ENCODE measurements at places on chromosomes 3 and 15. TPM values are rescaled to one million over a fixed set of nuclear protein-coding genes. Genes with fewer than 3 reads are reported as not detected.
A peak's percentile ranks its signal among the peaks of the same experiment; 100 is the strongest.

Gene ATP13A5
- not detected for total RNA-seq

Gene TRIM71
- 0.39 TPM for total RNA-seq

Gene CCR3
- not detected for total RNA-seq

Gene P2RY13
- total RNA-seq = not detected

Gene RHOV
- total RNA-seq = 1.6 TPM

Gene COL7A1
- total RNA-seq = 24.8 TPM

Gene SH2D7
- total RNA-seq = not detected

Gene P2RY14
- total RNA-seq = not detected

Gene SELENOK
- total RNA-seq = 20.7 TPM

Gene THAP10
- total RNA-seq = 6.6 TPM

Gene XCR1
- total RNA-seq = not detected

Gene ADGRG7
- total RNA-seq = 2.7 TPM

Gene ERC2
- 1.4 TPM for total RNA-seq

DNA sequence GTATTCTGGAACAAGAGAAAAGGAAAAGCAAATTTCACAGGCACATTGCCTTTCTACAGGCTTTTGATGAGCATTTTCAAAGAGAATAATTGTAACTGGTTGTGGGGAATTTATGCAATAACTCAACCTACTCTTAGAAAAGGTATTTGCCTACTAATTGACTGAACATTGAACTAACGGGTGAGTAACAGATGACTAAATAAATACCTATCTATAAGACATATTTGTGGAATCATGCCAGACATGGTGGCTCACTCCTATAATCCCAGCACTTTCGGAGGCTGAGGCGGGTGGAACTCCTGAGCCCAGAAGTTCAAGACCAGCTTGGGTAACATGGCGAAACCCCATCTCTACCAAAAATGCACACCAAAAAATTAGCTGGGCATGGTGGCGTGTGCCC lies 367.7 kb downstream of the CGGBP1 start:
- peaks cover 8% of the 10 kb centered on the region for H3K4me1 ChIP-seq
- no peaks in the 10 kb centered on the region for H3K27me3 ChIP-seq
- no peak overlapping the region for H3K4me3 ChIP-seq
- no peak for DNase-seq
- H3K36me3 ChIP-seq = no peaks in the 10 kb centered on the region

DNA sequence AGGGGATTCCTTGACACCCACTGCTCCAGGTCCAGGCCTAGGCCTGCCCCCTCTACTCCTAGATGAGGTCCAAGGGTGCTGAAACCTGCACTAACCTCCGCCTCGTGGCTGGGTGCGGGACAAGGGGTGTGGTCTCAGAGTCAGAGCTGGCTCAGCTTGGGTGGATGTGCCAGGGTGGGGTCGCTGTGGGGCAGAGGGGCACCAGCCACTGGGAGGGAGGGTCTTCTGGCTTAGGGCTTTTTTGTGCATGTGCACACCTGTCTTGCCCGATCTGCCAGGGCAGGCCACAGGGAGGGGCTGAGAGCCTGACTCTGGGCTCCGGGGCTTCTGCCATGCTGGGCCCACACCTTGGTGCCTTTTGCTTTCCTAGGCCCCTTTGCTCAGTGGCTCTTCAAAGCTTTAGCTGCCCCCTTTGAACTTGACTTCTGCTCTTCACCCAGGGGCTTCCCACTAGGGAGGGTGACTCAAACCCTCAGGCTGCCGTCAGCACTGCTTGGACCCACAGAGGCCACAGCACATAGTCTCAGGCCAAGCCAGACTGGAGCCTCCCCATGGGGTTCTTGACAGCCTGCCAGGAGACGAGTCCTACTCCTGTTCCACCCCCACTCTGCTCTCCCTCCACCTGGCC lies 73.0 kb downstream of the KLF13 start:
- H3K4me3 ChIP-seq = no peak overlapping the region
- DNase-seq = no peak
- no peaks in the 10 kb centered on the region for H3K36me3 ChIP-seq
- no peaks in the 10 kb centered on the region for H3K27me3 ChIP-seq
- H3K27ac ChIP-seq = no peak overlapping the region
- H3K4me1 ChIP-seq = no peaks in the 10 kb centered on the region

GRCh38 chr3:18434711-18435110 lies 9.6 kb upstream of the SATB1 start:
- no peaks in the 10 kb centered on the region for H3K36me3 ChIP-seq
- no peak for DNase-seq
- peaks cover 76% of the 10 kb centered on the region for H3K27me3 ChIP-seq

GRCh38 chr3:45817831-45818522 lies 21.6 kb upstream of the SLC6A20 start:
- no peaks in the 10 kb centered on the region for H3K36me3 ChIP-seq
- H3K4me1 ChIP-seq = no peaks in the 10 kb centered on the region
- no peak overlapping the region for H3K27ac ChIP-seq
- DNase-seq = no peak
- H3K4me3 ChIP-seq = no peak overlapping the region
- H3K27me3 ChIP-seq = no peaks in the 10 kb centered on the region

GRCh38 chr15:41827880-41828806 lies at the start of gene JMJD7:
JMJD7 (plus strand) TSS chr15:41828092; CDS start chr15:41828125, 33 bp downstream.
- H3K27ac ChIP-seq = peak within 1 kb of the TSS; percentile 83
- peak within 1 kb of the TSS; percentile 88 for H3K4me3 ChIP-seq
- no peaks in the 10 kb centered on the region for H3K27me3 ChIP-seq

DNA sequence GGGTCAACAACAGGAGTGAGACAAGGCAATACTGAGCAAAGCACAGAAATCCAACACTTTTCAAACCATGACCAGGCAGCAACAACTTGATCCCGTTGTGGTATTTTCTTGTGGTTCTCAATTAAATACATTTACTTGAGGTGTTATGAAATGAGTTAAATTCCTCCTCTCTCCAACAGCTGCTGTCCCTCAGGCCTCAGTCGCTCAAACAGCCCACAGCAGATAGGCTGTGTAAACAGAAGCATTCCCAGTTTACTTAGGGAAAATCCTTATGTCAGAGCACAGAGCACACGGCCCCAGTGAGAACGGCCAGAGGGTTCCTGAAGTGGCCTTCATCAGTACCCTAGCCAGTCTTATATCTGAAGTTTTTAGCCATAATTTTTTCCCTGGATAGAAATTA lies 359.9 kb downstream of the AGBL1 start:
- no peaks in the 10 kb centered on the region for H3K27me3 ChIP-seq
- no peaks in the 10 kb centered on the region for H3K36me3 ChIP-seq
- no peak overlapping the region for H3K27ac ChIP-seq
- no peak for DNase-seq
- H3K4me3 ChIP-seq = no peak overlapping the region

DNA sequence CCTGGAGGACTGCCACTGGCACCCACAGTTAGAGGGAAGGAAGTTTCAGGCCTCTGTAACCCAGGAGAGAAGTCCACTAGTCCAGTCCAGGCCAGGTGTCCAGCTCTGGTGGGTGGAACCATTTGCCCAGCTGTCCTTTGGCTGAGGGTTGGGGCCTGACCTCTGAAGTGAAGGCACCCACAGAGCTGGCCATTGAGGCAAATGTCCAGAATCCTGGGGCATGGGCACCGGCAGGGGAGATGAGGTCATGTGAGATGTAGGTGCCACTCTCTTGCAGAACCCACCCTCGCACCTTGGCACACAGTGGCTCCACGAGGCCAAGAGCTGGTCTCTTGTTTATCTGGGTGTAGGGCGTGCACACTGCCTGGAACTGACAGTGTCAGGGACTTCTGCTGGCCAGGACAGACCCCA lies 162.8 kb downstream of the SMAD6 start:
- no peaks in the 10 kb centered on the region for H3K27me3 ChIP-seq
- no peak overlapping the region for H3K27ac ChIP-seq
- H3K4me1 ChIP-seq = no peaks in the 10 kb centered on the region
- DNase-seq = no peak
- no peak overlapping the region for H3K4me3 ChIP-seq

DNA sequence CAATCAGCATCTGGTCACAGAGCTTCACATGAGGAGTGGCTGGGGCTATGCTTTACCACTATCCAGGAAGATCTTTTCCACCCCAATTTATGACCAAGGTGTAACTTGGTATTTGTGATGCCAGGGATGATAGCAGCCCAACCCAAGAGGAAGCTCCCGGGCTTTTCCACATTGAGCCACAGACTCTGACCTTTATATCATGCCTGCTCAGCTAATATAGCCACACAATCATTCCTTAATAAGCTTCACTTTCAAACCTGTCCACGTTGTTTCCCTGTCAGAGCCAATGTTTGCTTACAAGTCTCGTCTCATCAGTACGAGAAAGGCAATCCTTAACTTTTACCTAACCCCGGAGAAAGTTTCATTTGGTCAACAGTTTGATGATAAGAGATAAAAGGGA lies 330.9 kb downstream of the SHQ1 start:
- H3K27ac ChIP-seq = no peak overlapping the region
- H3K4me1 ChIP-seq = no peaks in the 10 kb centered on the region
- H3K36me3 ChIP-seq = no peaks in the 10 kb centered on the region
- no peak overlapping the region for H3K4me3 ChIP-seq
- DNase-seq = no peak
- H3K27me3 ChIP-seq = no peaks in the 10 kb centered on the region

- H3K36me3 ChIP-seq = no peaks in the 10 kb centered on the region
- no peak for DNase-seq
- no peak overlapping the region for H3K27ac ChIP-seq
- no peaks in the 10 kb centered on the region for H3K27me3 ChIP-seq
Measured at GRCh38 chr3:15500107-15500724, 21.3 kb downstream of the COLQ start.

- DNase-seq = no peak
- H3K4me1 ChIP-seq = no peaks in the 10 kb centered on the region
- no peak overlapping the region for H3K4me3 ChIP-seq
- no peak overlapping the region for H3K27ac ChIP-seq
- no peaks in the 10 kb centered on the region for H3K27me3 ChIP-seq
Measured at GRCh38 chr3:100759950-100760349, 50.7 kb downstream of the TFG start.

DNA sequence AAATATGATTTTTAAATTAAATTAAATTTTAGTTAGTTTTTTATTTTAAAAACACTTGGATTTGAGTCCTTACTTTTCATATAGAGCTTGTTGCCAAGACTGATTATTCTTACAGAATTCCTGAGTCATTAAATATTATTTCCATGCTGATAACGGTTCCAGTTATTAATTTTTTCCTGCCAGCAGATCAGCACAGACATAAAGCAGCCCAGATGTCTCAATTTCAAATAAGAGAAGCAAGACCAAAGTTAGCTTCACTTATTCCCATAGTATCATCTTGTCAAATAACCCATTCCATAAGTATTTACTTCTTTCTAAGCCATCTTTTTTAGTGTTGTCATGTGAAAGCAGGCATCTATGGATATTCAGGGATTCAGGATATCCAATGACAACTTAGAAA lies 75.3 kb downstream of the SSR3 start:
- no peaks in the 10 kb centered on the region for H3K36me3 ChIP-seq
- DNase-seq = no peak
- no peaks in the 10 kb centered on the region for H3K27me3 ChIP-seq
- H3K27ac ChIP-seq = no peak overlapping the region

DNA sequence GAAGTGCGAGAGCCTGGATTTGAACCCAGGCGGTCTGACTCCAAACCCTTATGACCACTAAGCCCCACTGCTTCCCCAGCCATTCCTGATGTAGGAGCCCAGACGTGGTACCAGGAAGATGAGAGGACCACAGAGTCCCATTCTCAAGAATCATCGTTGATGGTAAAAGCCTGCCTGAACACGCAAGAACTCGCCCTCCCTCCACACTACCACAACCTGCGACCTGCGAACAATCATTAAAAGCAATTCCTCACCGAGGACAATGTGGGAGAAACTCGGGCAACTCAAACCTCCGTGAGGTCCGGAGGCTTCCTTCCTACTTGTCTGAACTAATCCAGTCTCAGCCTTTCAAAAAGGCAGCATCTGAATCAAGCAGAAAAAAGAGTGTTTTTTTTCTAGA lies 10.3 kb downstream of the MAGI1 start:
- no peak for DNase-seq
- H3K4me3 ChIP-seq = no peak overlapping the region
- no peak overlapping the region for H3K27ac ChIP-seq
- H3K27me3 ChIP-seq = no peaks in the 10 kb centered on the region

GRCh38 chr3:179414804-179415203 lies 36.5 kb downstream of the GNB4 start:
- DNase-seq = no peak
- H3K4me1 ChIP-seq = no peaks in the 10 kb centered on the region
- H3K4me3 ChIP-seq = no peak overlapping the region
- no peak overlapping the region for H3K27ac ChIP-seq
- H3K36me3 ChIP-seq = peaks cover 49% of the 10 kb centered on the region

DNA sequence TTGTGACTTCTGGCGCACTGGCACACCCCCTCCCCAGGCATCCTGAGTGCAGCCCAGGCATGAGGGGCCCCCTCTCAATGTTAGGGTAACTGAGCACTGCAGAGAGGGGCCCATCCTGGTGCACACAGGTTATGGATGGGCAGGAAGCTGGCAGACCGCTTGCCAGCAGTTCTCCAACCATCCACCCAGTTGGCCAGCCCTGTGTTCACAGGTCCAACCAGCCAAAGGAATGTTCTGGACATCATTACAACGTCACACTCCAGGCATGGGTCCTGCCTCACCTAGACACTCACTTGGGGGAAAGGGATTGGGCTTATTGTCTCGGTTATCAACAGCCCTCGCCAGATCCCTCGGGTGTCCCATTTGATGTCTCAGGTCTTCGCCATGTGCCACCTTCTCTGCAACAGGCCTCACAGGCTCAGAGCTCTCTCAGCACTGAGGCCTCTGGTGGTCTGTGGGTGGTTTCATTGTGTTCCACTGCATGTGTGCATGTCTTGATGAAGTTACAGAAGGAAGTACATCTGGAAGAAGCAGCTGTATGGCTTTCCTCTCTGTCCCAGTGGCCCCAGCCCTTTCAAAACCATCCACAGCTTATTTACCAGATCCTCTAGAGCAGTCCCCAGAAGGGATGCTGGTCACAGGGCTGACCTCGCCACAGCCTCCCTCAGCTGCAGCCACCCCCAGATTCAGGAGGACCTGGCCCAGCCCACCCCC lies 23.7 kb downstream of the ADCY5 start:
- no peaks in the 10 kb centered on the region for H3K27me3 ChIP-seq
- H3K36me3 ChIP-seq = no peaks in the 10 kb centered on the region
- DNase-seq = no peak

- no peaks in the 10 kb centered on the region for H3K27me3 ChIP-seq
- no peak overlapping the region for H3K27ac ChIP-seq
- no peaks in the 10 kb centered on the region for H3K36me3 ChIP-seq
- no peak overlapping the region for H3K4me3 ChIP-seq
- DNase-seq = no peak
- no peaks in the 10 kb centered on the region for H3K4me1 ChIP-seq
Measured at GRCh38 chr3:133127381-133127780, 89.2 kb downstream of the TMEM108 start.

DNA sequence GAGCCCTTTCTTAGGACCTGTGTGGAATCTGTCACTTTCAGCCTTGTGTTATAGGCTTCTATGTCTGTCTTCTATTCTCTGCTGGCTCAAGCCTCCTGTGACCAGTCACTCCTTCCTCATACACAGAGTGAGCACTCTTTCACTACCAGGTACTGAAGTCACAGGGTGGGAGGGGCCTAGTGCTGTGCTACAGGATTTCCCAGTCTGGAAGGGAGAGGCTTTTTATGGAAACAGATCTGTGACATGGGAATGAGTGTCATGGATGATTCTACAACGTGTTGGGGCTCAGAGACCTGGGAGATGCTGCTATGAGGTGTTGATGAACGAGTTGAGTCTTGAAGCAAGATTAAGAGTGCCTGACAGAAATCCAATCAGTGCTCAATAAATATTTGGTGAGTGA lies 100.5 kb downstream of the PDCD6IP start:
- H3K36me3 ChIP-seq = no peaks in the 10 kb centered on the region
- no peaks in the 10 kb centered on the region for H3K27me3 ChIP-seq
- H3K4me3 ChIP-seq = no peak overlapping the region
- no peak overlapping the region for H3K27ac ChIP-seq

- H3K4me3 ChIP-seq = no peak overlapping the region
- H3K27ac ChIP-seq = no peak overlapping the region
- no peaks in the 10 kb centered on the region for H3K36me3 ChIP-seq
- peaks cover 16% of the 10 kb centered on the region for H3K4me1 ChIP-seq
- no peak for DNase-seq
Measured at GRCh38 chr3:146164971-146165769, 4.2 kb upstream of the PLOD2 start.
